ENCODE measurements at places on chromosomes 7 and 10.

- DNase-seq: no peak
These were observed 201.2 kb upstream of the SEMA3E start for GRCh38 chr7:83850125-83850524.

GRCh38 chr7:46786221-46786954 lies 795.5 kb downstream of the TNS3 start:
- no peak for DNase-seq

GRCh38 chr7:158472596-158472995 lies 115.0 kb downstream of the PTPRN2 start:
- DNase-seq: no peak

GRCh38 chr7:158112571-158113320 lies 474.9 kb downstream of the PTPRN2 start:
- DNase-seq: no peak

DNA sequence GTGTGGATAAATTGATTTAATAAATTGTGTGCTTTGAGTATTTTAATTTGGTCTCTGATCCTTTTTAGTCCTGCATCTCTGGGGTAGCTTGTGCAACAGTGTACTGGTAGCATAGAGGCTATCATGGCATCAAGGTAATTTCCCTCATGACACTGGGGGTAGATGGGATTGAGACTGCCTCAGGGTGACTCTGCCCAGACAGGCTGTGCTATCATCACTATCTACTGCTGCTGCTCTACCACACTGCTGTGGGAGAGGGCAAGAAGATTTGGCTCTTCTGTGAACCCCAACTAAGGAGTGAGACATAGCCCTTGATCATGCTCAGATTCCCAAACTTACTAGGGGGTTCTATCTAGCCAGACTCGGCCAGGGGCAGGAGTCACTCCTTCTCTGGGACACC lies 43.6 kb upstream of the JAZF1 start:
- DNase-seq: no peak

DNA sequence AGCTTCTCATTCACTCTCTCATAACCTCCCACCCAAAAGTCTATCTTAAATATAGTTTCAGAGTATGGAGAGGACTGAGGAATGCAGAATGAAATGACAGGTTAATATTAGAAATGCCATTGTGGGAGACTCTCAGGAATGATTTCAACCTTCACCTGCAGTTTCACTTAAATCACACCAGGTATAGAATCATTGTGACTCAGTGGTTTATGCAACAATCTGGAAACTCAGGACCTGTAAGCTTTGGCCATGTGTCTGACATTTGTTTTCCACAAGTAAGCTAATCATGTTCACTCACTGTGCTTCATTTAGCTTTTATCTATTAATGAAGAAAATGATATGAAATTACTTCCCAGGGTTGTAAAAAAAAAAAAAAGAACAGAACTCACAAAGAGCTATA lies 8.7 kb upstream of the PTPN12 start:
- DNase-seq: no peak

GRCh38 chr10:89750441-89750840 lies 49.1 kb downstream of the KIF20B start:
- DNase-seq: no peak

GRCh38 chr7:29330136-29330535 lies 135.6 kb downstream of the CHN2 start:
- no peak for DNase-seq

GRCh38 chr7:149654588-149654987 lies 118.8 kb downstream of the ZNF467 start:
- no peak for DNase-seq

DNA sequence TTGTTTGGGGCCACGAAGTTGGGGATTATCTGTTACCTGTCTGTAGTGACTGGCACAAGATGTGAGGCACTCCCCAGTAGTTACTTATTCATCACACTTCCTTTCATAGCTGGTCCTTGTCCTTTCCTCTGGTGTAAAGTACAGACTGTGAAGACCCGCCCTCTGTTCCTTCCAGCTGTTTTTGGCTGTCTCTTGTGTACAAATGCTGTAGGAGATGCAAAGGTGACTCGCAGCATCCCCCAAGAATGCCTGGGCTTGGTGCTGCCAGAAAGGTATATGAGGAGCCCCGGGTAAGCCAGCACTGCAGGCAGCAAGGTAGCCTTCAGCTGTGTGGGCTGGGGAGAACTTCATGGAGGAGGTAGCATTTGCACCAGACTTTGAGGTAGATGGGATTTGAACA lies 236.6 kb downstream of the EBF3 start:
- DNase-seq: no peak

DNA sequence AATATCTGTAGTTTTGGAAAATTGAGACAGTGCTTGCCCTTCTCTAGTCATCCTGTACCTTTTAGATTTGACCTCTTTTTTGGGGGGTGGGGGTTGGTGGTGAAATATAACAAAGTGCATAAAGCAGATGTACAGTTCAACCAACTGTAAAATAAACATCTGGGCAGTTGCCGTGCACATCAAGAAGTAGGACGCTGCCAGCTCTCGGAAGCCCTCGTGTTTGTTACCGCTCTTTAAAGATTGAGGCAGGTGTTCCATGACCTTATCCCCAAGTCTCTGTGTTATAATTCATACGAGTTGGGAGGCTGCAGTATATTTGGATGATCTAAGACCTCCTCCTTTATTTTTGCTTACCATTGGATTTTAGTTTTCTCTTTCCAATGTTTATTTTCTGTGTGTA lies 55.1 kb downstream of the SDK1 start:
- DNase-seq: no peak

DNA sequence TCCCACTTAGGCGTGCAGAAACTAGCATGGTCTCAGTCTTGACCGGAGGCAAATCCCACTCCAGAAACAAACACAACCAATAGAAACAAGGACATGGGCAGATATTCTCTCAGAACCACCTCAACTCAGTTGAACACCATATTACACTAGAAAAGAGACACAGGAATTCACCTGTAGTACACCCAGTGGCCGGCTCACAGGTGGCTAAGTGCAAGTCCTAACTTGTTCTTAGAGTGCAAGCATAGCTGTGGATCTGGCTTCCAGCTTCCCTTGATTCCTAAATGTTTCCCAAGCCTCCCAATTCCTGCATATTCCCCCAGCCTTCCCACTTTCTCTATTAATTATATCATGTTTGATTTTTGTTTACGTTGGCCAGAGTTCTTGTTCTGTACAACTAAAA lies 164.4 kb downstream of the TPK1 start:
- DNase-seq: no peak

- DNase-seq: peak; percentile 70
These were observed 1192.1 kb upstream of the CELF2 start for GRCh38 chr10:9825491-9826018.

- no peak for DNase-seq
These were observed 22.4 kb downstream of the SND1 start for GRCh38 chr7:127674361-127674760.

DNA sequence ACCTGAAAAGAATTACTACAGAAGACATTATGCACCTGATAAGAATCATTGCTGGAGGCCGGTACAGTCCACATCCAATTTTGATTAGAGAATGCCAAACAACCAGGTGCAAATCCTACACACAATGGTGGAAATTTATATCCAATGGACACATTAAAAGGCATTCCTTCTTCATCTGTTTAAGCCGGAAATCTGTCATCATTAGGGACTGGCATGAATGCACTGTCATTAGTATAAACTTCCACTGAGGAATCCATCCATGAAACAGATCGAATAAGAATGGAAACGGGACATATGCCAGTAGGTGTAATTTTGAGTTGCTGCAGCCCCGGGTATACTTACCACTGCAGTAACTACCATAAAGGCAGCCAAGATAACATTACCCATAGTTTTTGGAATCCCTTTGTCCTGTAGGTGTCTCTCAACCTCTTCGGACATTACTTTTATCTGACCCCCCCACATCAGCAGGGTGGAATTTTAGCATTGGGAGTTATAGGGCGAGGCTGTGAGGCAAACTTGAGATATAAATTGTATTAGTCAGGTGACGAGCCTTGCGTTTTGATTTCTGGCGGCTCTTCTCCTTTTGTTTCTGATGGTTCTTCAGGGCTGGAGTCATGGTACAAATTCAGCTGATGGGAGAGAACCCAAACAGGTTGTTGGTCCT lies 36.5 kb upstream of the AKR1C2 start:
- DNase-seq: peak; percentile 23

DNA sequence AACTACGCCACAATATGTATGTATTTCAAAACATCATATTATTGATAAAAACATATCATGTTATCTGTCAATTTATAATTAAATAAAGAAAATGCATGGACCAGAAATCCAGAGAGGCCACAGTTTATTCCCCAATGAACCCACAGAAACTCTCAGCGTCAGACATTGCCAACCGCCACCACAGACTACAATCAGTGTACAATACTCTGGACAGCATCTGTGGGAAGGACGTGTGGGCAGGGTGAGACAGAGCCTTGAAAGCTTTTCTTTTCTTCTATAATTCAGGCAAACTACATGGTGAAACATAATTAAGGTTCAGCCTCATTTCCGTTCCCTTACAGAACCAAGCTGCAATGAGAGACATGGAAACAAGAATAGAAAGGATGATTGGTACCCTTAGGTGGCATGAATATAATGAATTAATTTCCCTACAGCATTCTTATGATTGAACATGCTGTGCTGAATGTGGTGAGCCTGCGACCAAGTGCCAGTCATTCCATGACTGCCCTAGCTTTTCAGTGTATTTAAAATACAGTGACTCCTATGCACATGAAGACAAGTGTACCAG lies 909.3 kb downstream of the SORCS1 start:
- DNase-seq: no peak

- no peak for DNase-seq
These were observed 25.5 kb downstream of the SHOC2 start for GRCh38 chr10:110944792-110945396.

- DNase-seq: no peak
These were observed 91.0 kb downstream of the CUBN start for GRCh38 chr10:17038627-17039026.

GRCh38 chr10:132412316-132413192 lies 15.6 kb downstream of the PWWP2B start:
- DNase-seq: no peak

DNA sequence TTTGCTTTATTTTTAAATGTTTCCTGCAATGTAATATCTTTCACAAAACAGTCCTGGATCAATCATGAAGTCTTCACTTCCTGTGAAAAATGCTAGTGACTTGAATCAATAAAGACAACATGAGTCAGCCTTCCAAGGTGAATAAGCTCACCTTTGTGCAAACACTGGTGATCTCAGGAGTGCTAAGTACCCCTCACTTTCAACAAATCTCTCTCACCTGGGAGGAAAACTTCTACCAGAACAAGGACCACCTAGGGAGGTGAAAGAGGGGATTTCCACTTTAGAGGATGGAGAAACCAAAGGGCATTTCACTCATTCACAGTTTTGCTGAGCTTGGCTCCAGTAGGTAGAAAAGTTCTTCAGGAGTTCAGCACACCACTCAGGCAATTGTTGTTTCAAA lies 64.8 kb downstream of the CALD1 start:
- no peak for DNase-seq

DNA sequence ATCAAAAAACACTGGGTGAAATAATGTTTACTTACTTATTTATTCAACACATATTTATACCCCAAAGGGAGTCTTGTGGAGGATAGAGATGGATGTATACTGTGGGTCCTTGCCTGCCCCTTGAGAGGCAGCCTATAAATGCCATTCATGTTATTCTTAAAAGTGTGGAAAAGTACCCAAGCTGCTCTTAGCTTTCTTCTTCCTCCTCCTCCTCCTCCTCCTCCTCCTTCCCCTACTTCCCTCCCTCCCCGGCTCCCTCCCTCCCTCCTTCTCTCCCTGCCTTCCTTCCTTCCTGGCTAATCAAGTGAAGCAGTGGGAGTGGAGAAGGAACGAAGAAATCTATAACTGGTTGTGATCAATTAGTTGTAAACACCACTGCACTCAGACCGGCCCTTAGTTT lies 21.2 kb upstream of the IGF2BP3 start:
- peak; percentile 42 for DNase-seq

GRCh38 chr7:155064186-155064585 lies 5.9 kb upstream of the HTR5A start:
- DNase-seq: no peak

GRCh38 chr10:114499630-114500190 lies 95.4 kb upstream of the AFAP1L2 start:
- DNase-seq: no peak

DNA sequence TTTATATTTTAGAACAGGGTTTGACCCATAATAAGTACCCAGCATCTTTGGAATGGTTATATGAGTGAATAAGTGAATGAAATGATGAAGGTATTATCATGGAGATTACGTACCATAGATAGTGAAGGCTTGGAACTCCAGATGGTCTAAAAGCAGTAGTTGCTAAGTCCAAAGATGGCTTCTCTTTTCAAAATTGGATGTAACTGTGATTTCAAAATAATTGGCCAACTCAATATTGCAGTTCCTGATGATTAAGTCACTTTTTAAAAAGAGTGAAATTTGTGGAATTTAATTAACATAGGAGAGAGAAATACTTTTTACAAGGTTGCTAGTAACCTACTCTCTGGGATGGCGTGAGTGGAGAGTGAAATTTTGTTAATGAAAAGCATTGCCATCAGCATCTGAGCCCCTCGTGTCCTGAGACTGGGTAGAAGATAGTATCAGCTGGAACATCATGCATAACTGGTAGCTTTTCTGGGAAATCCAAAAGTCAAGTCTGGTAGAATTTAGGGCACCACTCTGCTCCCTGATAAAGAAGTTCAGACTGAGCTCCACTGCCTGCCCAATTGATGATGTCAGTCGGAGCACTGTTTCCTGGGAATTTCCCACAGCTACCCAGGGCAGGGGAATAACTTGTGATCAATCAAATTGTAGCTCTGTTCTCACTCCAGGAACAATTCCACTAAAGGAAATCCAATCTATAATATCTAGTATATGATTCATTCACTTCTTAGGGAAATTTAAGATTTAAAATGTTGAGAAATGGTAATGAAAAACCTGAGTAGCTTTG lies 3.2 kb downstream of the GPR141 start:
- DNase-seq: no peak

GRCh38 chr10:74983383-74983782 lies 128.1 kb upstream of the SAMD8 start:
- no peak for DNase-seq

DNA sequence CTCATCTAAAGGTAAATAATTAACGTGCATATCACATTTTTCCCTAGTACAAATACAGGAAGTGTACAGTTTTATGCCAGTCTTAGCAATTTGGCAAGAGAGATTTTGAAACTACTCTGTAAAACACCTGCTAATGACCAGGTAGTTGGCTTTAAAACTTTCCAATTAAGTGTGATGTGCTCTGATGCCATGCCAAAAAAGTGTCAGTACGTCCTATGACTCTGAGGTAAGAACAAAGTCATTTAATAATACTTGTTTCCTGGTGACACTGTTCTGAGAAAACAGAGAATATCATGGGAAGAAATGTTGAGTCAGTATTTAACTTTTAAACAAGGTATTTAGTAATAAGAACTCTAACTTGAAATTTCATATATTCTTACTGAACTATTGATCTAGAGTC lies 9.6 kb downstream of the PDZD8 start:
- DNase-seq: no peak

DNA sequence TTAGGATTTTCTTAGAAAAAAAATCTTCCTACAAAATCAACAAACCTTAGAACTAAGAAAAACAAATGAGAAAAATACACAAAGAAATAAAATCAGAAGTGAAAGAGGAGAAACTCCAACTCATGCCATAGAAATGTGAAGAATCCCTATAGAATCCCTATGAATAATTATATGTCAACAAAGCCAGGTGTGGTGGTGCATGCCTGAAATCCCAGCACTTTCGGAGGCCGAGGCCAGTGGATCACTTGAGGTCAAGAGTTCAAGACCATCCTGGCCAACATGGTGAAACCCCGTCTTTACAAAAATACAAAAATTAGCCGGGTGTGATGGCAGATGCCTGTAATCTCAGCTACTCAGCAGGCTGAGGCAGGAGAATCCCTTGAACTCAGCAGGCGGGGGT lies 27.1 kb downstream of the ACSM6 start:
- DNase-seq: no peak

GRCh38 chr7:96182424-96183158 lies 139.3 kb downstream of the SLC25A13 start:
- no peak for DNase-seq
